Stimulated activated CD4-positive, alpha-beta T cell treated with anti-CD3 and anti-CD28 coated beads, Interleukin-1b, Interleukin-23, amount 100 ng/mL, for 24 hours (primary cell): ENCODE measurements at places on chromosomes 11 and 22.

GRCh38 chr11:12174477-12175143, 64.2 kb downstream of the MICAL2 start:
- DNase-seq, result no peak

- DNase-seq, result no peak
Observed at GRCh38 chr11:35375332-35376117, 43.8 kb downstream of the SLC1A2 start.

GRCh38 chr11:67680696-67681470, 6.5 kb upstream of the ALDH3B2 start:
- no peak for DNase-seq

- no peak for DNase-seq
Observed at GRCh38 chr22:26474682-26475081, 8.9 kb downstream of the HPS4 start.

DNA sequence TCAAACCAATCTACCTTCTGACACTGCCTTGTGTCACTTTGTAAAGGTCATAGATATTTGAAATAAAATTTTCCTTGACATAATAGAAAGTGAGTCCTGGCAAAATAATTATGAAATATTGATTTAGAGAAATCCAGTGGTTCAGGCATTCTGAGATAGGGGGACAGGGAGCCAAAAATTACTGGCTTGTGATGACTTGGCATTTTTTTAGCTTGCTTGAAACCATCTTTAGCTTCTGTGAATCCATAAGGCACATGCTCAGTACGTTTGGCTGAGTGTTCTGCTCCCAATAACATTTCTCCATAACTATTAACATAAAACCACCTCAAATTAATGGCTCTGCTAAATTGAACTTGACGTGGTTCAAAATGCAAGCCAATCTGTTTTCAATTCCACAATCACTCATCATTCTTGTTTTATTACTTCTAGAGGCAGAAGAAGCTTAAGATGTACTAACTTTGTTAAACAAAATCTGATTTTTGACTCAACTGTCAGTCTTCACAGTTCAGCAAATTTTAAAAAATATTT, 209.0 kb downstream of the LRRC4C start:
- DNase-seq, result no peak

DNA sequence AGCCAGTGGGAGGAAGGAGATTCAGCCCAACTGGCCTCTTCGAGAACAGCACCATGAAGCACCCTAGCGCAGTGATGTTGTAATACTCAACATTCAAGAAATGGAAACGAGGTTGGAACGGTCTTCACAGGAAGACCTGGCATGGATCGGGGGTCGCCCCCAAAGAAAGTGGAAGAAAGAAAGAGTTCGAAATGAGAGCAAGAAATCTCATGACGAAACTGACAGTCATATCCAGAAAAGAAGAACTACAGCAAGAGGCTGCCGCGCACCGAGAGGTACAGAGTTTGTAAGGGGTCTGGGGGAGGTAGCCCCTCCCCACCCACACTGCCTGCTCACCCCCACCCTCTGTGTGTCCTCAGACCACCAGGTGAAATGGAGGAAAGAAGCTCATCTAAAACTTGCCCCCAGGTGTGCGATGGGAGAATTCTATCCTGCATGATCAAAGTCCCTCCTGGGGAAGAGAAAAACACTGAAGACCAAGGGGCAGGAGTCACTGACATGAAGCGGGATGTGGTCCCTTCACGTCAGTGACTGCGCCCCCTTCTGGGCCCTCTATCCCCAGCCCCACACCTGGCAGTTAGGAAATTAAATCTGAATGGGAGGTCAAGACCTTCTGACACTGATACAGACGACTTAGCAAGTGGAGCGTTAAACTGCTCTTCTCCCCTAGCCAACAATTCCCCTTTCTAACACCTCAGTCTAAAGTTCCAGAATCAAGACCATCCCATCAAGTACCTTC, 52.9 kb upstream of the SPATA19 start:
- no peak for DNase-seq

- DNase-seq, result no peak
Observed at GRCh38 chr22:33012833-33013450, 45.2 kb downstream of the SYN3 start.

GRCh38 chr11:125451400-125452124, 44.5 kb downstream of the FEZ1 start:
- no peak for DNase-seq

DNA sequence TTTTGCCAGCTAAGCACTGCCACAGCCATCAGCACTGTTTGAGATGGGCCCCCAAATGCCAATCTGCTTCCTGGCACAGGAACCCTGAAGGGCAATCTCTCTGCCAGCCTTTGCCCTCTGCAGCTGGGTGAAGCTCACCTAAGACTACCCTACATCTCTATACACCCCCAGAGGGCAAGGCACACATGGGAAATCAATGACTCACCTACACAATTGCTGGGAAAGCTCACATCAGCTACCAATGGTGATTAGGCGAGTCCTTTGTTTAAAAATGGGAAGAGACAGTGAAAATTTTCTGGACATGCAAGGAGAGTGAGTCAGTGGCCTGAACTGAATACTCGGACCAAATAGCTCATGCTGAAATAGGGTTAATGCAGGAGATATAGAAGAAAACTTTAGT, 12.6 kb upstream of the PRDM11 start:
- no peak for DNase-seq

DNA sequence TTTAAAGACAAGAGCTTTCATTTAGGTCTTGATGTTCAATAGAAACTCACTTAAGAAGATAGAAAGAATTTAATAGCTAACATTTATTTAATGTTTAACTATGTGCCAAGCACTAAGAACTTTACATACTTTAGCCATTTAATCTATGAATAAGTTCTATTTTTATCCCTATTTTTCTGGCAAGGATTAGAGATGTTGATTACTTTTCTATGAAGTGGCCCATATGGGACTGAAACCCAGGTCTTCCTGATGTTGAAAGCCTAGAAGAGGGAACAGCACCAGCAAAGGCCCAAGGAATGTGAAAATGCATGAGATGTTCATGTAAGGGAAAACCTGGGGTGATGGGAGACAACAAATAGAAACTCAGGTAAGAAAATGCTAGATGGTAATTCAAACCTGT, 15.4 kb upstream of the TBCEL start:
- no peak for DNase-seq

GRCh38 chr11:8202516-8203413, 33.9 kb upstream of the RIC3 start:
- DNase-seq, result no peak

DNA sequence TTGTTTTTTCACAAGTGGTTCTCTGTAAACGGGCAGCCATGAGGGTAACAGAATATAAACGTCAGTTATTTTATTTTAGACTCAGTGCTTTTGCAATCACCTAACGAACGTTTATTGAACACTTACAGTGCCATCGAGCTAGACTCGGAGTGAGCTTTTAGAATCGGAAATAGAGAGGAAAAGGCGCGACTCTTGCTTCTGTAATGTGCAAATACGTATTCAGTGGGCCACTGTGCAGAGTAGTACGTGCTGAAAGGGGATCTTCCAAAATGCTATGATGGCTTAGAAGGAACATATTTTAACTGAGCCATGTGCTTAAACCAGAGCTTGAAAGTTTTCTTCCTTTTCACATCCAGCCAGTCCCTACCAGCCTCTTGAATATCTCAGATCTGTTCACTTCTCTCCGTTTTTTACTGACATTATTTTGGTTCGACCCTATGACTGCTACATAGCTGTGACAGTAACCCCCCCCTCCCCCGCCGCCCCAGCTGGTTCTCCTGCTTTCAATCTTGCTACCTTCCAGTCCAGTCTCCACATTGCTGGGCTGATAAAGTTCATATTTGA, 468 bp downstream of the DDIAS start:
- DNase-seq, result no peak

DNA sequence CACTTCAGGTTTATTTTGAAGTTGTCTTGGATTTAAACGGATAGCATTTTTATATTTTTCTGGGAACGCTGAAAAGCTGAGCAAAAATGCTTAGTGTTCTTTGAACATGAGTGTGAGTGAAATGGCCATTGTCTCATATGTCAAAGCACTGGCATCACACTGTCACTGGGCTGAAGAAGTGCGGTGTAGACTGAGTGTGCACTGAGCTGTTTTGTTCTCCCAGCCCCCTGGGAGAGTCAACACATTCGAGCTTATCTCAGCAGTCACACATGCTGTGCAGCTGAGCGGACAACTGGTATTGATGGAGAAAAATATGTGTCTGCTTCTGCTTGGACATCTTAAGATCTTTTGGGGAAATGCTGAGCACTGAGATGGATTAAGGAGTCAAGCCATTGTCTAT, 90.8 kb downstream of the TECTA start:
- DNase-seq, result no peak

GRCh38 chr11:35003658-35004057, 87.2 kb downstream of the PDHX start:
- DNase-seq, result no peak

DNA sequence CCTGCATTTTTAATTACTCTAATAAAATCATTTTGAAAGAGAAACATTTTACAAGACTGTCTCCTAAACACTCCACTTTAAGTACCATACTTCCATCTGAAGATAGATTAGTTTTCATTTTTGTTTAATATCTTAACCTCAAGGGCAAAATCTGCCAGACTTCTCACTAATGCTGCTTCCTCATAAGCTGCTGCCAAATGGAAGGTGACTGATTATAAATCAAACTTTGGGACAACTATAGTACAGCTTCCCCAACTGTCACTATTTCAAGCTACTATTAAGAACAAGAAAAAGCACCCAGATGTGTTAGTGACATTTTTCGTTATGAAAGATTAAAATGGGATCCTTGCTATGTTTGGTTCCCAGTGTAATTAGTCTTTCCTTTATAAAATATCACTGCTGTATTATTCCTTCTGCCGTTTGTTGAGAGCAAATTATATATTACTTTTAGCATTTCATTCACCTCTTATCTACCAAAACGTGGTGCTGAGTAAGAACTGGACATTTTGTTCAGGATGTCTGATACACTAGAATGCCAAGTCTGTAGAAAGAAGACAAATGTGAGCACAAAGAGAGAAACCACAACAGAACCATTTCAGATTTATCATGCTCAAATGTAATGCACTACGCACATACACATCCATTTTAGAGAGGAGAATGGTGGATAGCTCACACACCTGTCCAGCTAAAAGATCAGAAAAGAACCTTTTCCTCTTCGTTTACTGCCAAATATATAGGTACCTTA, 312.2 kb upstream of the C11orf87 start:
- DNase-seq, result no peak

GRCh38 chr22:47787501-47788227, 1025.2 kb downstream of the TBC1D22A start:
- DNase-seq, result no peak

DNA sequence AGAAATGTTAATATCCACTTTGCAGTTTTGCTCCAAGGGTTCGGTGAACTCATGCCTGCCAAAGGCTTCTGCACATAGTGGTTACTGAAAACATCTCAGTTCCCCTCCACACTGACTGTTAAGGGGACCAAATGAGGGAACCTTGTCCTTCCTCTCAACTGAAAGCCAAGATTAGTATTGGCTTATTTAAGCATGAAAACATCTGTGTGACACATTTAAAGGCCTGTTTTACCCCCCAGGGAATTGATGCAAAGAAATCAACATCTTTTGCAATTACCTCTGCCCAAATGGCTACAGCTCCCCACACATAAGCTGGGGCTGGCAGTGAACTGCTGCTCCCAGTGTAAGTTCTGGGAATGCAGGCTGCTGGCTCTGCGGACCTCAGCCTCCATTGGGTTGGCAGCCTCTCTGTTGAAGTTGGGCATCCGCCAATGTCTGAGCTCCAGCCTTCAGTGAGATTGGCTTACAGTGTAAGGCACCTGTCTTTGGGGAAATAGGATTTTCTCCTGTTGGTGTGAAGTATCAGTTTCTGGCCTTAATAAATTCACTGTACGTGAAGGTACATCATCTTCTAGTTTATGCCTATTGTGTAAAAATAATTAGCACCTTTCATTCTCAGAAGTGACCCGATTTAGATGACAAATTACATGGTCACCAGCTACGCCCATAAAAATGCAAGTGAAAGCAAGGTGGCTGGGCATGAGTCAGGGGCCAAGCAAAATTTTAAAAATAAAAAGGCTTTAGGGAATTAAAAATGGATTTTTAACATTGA, 213.4 kb upstream of the SYN3 start:
- no peak for DNase-seq

DNA sequence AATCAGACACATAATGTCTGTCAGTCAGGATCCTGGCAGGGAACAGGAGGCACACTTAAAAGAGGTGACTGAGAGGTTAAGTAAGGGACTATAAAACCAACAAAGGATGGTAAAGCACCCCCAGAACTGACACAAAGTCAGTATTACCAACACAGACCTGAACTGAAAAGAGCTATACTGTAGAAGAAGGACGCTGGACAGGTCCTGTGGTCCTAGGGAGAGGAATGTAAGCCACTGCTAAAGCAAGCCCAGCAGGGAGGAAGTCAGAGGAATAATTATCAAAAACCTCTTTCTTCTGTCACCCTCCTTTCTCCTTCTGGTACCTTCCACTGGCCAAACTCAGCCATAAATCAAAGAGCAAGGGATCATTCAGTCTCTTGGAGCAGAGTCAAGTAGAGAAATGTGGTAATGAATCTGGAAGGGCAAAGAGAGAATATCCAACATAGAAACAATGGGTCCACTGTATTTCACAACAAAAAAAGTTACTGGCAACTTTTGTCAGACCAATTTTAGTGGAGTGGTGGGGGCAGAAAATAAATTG, 33.4 kb upstream of the ANGPTL5 start:
- no peak for DNase-seq

- DNase-seq, result no peak
Observed at GRCh38 chr11:85257837-85258236, 369.3 kb downstream of the DLG2 start.

DNA sequence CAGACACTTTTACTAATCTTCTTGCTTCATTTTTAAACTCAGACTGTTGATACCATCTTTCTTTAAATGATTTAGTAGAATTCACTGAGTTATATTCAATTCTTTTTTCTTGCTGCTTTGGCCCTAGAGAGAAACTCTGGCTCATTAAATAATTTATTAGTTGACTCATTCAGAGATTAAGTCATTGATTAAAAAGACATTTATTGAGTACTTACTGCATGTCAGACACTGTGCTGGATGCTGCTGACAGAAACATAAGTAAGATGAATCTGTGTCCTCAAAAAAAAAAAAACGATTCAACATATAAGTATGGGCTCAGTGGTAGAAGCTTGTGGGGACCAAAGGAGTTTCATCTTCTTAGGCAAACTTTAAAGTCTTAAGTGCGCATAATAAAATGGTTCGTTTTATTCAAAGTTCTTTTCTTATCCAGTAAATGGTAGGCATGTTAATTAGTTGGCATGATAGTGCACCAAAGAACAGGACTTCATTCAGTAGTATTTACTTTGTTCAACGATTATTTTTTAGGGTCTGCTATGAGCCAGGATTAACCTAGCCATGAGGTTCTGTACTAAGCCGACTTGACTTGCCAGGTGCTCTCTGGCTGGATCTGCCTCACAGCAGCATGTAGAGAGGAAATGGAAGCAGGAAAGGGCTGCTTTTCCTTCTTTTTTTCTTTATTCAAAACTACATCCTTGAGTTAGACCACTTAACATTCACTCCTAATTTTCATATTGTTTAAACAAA, 281.0 kb upstream of the CTSC start:
- no peak for DNase-seq

- no peak for DNase-seq
Observed at GRCh38 chr11:59847626-59848025, 2.3 kb upstream of the CBLIF start.
